ENCODE measurements at places on chromosomes 6 and 20.

DNA sequence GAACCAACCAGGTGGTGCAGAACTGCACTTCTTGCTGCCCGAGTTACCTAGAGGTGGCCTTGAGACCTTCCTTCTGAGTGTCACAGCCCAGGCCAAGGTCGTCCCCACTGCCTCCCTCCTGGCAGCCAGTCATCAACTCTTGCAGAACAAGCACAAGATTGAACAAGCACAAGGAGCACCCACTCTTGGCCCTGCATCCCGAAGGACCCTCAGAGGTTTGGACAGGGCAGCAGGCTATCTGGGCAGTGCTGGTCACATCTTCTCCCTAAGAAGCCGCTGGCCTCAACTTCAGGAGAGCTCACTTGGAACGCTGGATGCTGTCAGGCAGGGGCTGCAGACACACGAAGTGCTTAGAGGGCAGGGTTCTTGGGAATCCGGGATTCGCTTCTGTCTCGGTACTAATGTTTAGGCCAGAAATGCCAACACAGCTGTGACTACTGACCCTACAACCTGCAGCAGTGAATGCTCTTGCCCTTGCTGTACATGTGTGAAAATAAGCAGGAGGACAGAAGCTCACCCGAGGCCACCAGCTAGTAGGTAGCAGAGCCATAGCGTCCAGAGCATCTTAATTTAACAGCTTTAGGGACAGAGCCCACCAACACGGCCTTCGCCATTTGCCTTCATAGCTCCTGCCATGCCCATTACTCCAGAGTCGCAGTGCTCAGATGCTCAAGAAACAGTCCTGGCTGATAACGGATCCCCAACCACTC is 4.0 kb upstream of the ACSS1 start:
- DNase-seq, result no peak

DNA sequence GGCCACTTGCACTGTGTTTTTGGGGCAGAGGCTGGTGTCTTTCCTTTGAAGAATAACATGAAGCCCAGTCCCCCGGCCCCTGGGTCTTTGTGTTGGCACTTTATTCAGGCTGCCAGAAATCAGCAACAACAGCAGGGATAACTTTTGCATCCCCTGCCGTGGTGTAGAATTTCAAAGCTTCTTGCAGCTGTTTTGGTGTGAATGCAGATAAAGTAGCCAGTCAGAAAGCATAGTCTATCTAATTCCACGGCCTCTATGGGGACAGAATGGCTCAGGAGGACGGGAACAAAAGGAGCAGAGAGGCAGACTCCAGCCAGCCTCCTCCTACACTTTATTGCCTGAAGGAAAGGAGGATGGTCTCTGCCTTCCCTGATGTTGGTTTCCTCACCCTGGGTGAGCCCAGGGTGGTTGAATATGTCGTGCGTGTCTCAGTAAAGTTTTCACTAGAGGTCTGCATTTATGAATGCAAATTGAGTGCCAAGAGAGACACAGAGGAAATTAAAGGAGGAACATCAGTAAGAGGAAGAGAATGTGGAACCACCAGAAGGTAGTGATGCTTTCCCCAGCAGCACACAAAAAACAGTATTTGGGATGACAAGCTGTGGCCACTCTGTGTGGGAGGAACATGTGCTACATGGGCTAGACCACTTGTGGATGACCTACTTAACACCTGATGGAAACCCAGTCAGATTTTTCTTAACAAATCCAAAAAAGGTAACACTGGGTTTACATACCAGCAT is 125.9 kb upstream of the TRAF3IP2 start:
- DNase-seq, result no peak

DNA sequence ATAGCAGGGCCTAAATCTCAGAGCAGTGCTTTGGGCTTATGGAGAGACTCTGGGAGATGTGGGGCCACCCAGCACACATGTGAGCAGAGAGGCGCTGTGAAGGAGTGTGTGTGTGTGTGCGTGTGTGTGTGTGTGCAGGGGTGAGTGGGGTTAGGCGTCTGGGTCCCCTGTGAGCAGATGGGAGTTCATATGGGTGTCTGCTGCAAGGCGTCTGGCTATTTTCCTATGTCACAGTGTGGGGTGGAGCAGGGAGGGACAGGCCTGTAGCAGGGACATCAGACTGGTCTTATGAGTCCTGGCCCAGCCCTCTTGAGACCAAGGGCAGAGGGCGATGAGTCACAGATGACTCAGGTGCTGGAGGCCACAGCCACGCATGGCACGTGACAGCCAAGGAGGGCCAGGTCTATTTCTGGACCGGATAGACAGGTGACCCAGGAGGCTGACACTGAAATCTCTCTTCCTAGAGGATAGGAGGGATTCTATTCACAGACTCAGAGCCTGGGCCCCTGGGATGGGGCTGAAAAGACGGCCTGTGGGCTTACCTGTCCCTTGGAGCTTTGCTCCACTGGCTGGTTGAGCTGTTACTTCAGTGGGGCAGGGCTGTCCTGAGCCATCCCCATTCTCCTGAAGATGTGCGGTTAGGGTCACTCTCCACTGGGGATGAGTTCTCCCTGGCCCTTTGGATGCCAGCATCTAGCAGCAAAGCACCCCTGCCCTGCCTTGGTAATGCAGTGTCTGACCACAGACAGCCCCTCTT is 28.9 kb downstream of the VEGFA start:
- no peak for DNase-seq

- no peak for DNase-seq
Measured at GRCh38 chr20:48489656-48490055, 338.1 kb downstream of the PREX1 start.

GRCh38 chr6:109260701-109261100 is 121.6 kb downstream of the CD164 start:
- DNase-seq, result no peak

DNA sequence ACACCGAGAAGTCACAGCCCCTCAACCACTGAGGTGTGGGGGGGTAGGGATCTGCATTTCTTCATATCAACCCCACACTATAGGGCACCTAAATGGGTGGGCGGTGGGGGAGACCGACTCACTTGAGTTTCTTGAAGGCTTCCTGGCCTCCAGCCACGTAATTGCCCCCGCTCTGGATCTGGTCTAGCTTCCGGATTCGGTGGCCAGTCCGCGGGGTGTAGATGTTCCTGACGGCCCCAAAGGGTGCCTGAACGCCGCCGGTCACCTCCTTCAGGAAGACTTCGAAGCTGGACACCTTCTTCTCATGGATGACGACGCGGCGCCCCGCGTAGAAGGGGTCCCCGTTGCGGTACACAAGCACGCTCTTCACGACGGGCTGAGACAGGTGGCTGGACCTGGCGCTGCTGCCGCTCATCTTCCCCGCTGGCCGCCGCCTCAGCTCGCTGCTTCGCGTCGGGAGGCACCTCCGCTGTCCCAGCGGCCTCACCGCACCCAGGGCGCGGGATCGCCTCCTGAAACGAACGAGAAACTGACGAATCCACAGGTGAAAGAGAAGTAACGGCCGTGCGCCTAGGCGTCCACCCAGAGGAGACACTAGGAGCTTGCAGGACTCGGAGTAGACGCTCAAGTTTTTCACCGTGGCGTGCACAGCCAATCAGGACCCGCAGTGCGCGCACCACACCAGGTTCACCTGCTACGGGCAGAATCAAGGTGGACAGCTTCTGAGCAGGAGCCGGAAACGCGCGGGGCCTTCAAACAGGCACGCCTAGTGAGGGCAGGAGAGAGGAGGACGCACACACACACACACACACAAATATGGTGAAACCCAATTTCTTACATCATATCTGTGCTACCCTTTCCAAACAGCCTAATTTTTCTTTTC is at the start of gene DCDC2:
Gene DCDC2, minus strand, starts transcription at position 724 of the 883 bp plus-strand sequence. Its CDS starts 309 bp downstream, at position 415.
- no peak for DNase-seq

GRCh38 chr20:51410586-51411325 is 131.8 kb downstream of the NFATC2 start:
- no peak for DNase-seq

- DNase-seq, result no peak
Measured at GRCh38 chr6:4487538-4487937, 288.7 kb upstream of the CDYL start.
